ENCODE measurements at places on chromosomes 3 and 15.

GRCh38 chr3:53672981-53673380 is 173.2 kb downstream of the CHDH start:
- no peak for DNase-seq

- no peak for DNase-seq
Measured at GRCh38 chr3:12224181-12225147, 64.4 kb upstream of the PPARG start.

DNA sequence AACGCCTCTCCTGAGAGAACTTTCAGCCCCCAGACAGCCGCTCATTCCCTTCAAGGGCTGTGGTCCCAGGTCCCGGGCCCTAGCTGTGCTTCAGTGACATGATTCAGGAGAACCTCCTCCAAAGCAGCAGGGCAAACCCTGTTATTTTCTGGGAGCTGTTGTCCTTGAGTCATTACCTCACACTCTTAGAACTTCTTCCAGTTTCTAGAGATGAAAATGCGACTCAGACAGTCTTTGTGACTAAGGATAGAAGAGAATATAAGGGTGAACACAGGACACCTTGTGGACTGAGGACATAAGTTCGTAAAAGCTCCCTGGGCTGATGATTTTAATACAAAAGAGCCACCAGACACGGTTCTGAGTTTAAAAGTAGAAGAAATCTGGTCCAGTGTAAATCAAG is 203.8 kb downstream of the RORA start:
- no peak for DNase-seq

DNA sequence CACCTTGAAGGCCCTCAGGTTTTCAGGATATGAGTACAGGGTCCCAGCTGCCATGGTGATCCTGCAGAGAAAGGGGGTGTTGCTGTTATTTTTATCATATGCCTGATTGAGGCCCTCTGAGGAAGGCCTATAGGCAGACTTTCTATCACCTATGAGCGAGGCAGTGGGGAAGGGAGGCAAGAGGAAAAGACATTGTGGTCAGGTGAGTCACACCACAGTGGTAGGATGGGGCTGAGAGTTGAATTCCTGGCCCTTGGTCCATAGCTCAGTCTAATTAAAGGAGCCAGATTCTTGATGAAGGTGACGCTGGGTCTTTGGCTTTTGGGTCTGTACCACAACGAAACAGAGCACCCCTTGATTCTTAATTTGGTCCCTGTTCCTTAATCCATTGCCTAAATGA is 72.7 kb downstream of the ZNF621 start:
- no peak for DNase-seq

DNA sequence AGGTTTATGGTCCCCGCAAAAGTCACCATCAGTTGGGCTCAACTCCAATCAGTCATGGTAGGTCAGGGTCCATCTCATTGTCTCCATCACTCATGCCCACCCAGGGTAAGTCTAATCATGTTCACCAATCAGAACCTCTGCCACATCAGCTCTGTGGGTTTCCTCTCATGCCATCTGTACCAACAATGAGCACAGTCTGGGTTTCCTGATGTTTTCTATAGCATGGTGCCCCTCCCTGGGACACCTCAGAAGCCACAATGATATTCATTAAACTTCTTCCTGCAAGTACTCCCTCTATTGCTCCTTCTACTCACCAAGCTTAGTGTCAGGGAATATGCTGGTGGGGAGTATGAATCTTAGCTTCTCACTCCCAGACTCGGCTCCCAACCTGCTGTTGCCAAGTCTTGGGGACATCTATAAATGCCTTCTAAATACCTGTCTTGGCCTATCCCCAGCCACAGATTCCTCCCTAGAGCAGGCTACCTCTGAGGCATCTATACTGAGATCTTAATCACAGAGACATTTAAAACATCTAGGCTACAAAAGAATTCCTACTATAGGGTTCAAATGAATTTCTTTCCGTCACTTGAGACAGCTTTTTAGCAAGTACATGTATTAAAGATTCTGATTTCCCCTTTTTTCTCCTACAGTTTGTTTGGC is 5.0 kb upstream of the CCR2 start:
- no peak for DNase-seq

DNA sequence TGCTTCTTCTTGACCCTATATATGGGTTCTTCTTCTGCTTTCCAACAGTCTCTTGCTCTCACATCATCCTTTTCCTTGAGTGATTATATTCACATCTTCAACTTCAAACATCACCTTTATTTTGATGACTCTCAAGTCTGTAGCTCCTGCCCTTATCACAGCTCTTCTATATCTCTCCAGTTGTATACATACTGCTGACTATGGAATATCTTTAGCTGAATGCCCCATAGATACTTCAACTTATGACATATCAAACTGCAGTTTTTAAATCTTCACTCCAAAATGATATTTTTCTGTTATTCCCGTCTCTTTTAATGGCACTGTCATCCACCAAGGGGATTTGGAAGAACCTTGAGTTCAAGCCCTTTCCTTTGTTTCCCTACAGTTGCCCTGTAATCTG is 139.1 kb downstream of the ZBTB20 start:
- no peak for DNase-seq

- DNase-seq, result no peak
Measured at GRCh38 chr3:28295898-28296490, 52.5 kb upstream of the ZCWPW2 start.

- no peak for DNase-seq
Measured at GRCh38 chr15:75531041-75531450, 48.1 kb downstream of the PTPN9 start.

DNA sequence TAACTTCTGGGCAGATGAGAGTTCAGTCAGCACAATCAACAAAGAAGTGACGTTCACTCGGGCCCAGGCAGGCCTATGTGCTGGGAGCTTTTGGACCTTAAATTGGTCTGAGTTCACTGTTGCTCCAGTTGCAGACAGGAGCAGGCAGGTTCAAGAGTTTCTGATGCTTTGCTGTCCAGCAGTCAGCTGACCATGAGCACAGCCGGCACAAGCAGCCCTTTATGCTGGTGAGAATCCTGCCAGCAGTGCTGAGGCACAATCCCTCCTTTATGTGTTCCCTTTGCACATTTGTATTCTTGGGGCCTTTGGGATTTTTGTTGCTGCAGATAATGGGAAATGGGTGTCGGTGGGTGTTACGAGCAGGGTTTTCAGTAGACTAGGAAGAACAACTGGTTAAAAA is 81.2 kb upstream of the GOLGA8J start:
- DNase-seq, result no peak

GRCh38 chr3:32041316-32041715 is 59.8 kb downstream of the ZNF860 start:
- no peak for DNase-seq

GRCh38 chr3:14550651-14551611 is 10.8 kb upstream of the GRIP2 start:
- DNase-seq, result no peak

DNA sequence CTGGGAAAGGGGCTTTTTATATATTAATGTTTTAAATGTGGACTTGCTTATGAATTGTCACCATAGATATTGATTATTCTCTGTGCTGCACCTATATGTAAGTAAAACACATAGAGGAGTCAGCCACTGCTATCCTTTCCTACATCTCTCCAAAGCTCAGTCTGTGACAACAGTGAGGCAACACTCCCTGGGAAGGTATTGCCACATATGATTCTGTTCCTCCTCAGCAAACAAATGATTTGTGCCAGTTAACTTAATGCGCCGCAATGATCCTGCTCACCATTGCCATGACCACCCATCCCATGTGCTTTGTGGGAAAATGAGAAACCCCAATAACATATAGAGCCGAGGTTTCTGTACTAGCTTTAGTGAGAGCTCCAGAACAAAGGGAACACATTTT is 75.1 kb upstream of the FBN1 start:
- no peak for DNase-seq

GRCh38 chr15:44015545-44016305 is 179.3 kb downstream of the FRMD5 start:
- no peak for DNase-seq

DNA sequence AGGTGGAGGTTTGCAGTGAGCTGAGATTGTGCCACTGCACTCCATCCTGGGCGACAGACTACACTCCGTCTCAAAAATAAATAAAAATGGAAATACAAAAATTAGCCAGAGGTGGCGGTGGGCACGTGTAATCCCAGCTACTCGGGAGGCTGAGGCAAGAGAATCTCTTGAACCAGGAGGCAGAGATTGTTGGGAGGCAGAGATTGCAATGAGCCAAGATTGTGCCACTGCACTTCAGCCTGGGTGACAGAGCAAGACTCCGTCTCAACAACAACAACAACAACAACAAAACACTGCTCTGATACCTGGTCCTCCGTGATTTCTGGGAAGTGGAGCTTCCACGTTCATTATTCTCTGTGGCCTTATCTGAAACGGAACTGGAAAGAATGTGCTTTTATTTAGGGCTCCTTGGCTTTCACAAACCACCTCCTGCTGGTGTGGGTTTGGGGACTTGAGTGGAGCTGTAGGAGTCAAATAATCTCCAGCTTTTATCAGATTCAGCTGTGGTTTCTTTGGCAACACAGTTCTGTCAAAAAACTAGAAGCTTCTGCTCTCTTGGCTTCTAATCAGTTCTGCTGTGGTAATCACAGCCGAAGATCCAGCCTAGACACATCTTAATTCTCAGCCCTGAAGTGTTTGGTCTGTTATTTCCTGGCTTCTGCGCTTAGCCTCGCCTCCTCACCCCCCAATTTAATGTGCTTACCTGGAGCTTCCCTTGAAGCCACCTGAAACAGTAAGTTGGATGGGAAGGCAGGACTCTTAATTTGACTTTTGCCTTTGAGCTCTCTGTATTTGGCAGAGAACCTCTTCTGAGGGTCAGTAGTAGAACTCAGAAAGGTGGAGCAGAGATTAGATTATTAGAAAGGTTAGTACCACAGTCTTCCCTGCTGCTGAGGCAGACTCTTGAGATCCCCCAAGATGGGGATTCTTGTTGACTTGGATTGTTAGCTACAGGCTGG is 21.4 kb downstream of the IRAK2 start:
- DNase-seq, result no peak

GRCh38 chr15:37789881-37790280 is 144.6 kb upstream of the TMCO5A start:
- no peak for DNase-seq

GRCh38 chr3:176293276-176293675 is 904.0 kb downstream of the TBL1XR1 start:
- no peak for DNase-seq

DNA sequence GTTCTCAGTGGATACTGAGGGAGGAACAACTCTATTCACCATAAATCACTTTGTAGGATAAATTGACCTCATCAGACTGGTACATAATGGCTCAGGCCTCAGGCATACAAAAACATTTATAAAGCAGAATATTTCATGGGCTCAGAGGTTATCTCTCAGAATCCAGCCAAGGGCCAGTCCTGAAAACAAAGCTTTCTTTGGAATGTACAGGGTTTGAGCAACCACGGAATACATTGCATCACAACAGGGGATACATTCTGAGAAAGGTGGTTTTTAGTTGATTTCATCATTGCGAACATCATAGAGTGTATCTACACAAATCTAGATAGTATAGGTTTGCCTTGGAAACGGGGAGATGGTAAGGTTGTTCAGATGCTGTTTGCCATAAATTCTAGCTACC is 33.4 kb upstream of the CTDSPL2 start:
- no peak for DNase-seq

DNA sequence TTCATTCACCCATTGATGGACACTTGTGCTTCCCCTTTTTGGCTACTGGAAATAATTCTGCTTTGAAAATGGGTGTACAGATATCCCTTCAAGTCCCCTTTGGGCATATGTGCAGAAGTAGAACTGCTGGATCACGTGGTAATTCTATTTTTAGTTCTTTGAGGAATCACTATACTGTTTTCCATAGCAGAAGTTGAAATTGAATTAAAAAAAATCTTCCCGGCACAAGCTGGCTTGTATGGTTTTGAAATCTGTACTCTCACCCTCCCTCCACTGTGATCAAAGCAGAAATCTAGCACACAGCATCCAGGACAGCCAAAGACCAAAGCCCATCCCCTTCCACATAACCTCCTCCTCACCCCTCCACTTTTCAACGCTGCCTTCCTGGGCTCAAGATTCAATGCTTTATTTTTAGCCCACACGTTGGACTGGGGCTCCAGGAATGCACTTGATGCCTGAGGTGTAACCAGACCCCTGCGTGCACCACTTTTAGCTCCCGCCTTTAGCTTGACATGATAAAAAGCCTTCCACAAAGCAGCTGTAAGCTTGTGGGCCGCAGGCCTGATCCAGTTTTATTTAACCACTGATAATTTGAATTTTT is 29.9 kb downstream of the TMEM40 start:
- no peak for DNase-seq

GRCh38 chr3:64475037-64475436 is 212.8 kb downstream of the ADAMTS9 start:
- DNase-seq, result no peak

- no peak for DNase-seq
Measured at GRCh38 chr3:22117751-22118346, 366.8 kb upstream of the ZNF385D start.

DNA sequence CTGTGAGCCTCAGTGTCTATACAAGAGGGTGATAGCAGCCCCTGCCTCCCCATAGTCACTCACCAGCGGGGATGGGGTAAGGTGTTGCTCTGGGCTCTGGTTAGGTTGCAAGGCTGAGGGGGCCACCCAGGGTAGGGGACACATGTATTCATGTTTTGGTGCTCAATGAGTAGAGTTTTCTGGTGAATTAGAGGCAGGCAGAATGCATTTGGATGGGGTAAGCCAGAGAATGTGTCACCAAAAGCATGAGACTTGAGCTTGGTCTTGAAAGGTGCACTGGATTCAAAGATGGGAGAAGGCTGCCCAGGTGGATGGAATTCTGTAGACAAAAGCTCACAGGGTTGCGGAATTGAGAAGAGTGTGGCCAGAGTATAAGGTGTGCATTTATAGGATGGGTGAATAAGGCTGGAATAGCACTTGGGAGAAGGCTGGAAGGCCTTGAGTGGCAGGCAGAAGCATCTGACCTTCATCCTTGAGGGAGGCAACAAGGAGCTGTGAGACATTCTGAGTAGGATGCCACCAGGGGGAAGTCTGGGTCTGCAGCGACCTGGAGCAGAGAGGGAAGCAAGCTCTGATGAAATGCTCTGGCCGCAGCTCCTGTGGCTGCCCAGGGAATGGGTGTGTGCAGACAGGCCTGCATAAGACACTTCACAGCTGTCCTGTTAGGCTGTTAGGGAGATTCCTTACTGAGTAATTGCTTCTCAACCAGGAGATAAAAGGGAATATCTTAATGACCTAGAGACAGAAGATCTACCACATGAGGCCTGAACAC is 149.6 kb downstream of the CHDH start:
- DNase-seq, result no peak

- no peak for DNase-seq
Measured at GRCh38 chr3:61157414-61157813, 93.8 kb downstream of the FHIT start.

DNA sequence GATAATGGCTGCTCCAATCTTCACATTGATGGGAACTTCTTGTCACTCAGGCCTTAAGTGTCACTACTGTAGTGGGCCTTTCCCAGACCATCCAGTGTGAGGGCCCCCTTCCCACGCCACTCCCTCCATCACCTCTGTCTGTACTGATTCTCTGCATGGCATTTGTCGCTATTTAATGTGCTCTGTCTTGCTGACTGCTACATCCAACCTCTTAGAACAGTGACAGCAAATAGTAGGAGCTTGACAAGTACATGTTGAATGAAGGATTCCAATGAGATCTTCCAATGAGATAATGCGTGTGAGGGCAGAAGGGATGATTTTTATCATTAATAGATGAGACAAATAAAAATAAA is 5.6 kb upstream of the CCR9 start:
- no peak for DNase-seq

GRCh38 chr15:40252438-40253166 is 13.7 kb downstream of the PAK6 start:
- DNase-seq, result no peak

GRCh38 chr15:61641645-61642044 is 412.5 kb upstream of the RORA start:
- no peak for DNase-seq

All from activated T-helper 9 cell treated with anti-CD3 and anti-CD28 coated beads, Interleukin-2, amount 50 U/mL, for 16 hours (primary cell).